ENCODE measurements at places on chromosomes 16 and 17. TPM values are rescaled to one million over a fixed set of nuclear protein-coding genes. Genes with fewer than 3 reads are reported as not detected.

Gene NXPH3
- 2.3 TPM for total RNA-seq

Gene NPW
- 1.0 TPM for total RNA-seq

Gene ARHGDIG
- total RNA-seq, result not detected

Gene EVPL
- not detected for total RNA-seq

Gene TNRC6C
- total RNA-seq, result 6.3 TPM

Gene FOXF1
- 17.0 TPM for total RNA-seq

Gene ACSF3
- total RNA-seq, result 18.4 TPM
